ENCODE measurements at places on chromosomes 2 and 18.

DNA sequence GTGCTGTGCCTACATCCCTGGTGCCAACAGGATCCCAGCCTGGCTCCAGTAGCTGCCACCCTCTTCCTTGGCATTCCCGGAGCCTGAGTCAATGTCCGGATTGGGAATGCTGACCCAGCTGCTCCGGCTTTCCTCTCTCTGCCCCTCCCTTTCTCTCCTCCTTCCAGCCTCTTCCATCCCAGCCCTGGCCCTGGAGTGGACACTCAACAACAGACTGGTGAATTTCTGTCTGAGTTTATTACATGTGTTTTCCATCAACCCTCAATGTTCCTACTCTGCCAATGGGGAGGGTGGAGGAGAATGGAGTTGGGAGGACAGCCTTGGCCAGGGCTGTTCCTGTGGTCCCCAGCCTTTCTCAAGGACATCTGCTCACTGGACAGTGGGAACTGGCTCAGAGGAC, 917 bp upstream of the PRKAG3 start:
- no peak for DNase-seq

DNA sequence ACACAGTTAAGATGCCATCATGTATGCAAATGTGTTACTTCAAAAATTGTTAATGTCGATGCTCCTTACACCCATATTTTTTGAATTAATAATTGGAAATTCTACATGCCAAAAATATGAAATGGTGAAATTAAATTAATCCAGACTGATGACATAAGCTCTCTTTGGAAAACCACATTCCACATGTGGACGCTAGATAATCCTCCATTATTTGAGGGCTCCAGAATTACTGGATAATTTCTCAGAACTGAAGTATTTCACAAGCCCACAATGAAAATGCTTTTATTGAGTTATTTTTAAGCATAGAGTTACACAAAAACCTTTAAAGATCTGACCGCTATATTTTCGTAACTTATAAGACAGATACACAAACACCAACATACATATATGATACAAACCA, 47.8 kb downstream of the FARSB start:
- peak; percentile 11 for DNase-seq

DNA sequence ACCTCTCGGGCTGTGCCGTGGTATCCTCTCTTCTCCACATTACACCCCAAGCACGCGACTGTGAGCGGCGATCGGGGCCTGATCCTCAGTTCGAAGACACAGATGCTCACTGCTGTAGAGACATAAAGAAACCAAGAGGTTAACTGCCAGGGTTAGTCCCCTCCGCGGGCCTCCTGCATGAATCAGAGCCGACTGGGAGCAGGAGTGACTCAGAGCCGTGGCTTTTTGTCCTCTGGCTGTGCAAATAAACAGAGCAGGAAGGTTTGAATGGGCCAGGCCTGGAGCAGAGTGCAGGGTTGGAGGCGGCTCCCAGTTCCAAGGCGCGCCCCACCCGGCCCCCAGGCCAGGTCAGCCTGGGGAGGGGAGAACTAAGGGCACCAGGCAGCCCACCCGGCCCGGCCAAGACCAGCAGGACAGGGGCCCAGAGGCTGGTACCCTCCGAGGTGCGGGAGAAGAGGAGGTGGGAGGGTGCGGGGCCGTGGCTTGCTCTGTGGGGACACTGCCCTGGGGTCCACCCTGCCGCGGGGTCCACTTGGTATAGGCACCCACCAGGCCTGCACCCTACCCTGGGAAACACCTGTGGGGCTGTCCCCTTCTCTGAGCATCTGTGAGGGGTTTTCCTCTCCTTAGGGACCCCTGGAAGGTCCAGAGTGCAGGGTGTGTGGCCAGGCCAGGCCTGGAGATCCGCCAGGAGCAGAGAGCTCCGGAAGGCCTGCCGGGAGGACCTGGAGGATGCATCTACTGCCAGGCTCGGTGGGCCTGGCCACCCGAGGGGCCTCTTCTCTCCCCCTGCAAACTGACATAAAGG, 16.5 kb downstream of the TWIST2 start:
- DNase-seq, result no peak

DNA sequence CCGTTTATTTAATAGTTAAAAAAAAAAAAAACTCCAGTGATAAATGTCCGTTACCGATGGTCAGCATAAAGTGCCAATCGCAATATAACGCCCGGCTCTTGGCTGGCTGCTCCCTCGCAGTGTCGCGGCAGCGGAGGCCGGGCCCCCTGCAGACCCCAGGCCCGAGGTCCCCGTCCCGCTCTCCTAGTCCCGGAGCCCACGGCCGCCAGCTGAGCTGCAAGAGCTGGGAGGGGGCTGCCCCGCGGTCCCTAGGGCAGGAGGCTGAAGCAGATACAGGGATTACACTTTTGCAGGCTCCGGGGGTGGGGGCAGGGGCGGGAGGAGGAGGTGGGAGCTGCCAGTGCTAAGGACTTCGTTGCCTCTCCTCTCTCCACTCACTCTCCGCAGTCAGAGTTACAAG, 6.9 kb downstream of the OSR1 start:
- DNase-seq, result no peak

GRCh38 chr2:99472600-99472960, 17.2 kb downstream of the REV1 start:
- DNase-seq, result no peak

DNA sequence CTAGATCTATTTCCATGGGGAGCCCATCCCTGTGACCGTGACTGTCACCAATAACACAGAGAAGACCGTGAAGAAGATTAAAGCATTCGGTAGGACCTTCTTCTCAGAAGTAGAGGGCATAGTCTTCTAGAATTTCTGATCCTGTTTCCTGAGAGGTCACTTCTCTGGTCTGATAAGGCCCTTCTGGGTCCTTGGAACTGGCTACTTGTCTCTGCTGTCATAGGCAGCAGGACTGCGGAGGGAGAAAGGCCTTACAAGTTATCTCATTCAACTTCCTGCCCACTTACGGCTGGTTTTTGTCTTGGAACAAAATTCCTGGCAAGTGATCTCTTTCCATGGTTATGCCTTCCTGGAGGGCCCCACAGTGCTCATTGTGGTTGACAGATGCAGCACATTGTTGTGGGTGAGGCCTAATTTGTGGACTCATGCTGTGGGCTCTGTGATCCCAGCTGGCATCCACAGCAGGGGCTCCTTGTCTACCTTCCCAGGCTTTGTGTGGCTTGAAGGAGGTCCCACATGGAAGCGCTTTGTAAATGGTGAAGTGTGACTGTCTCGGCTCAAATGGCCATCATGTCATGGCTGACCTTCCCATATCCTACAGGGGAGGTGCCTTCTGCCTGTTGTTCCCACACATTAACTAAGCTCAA, 22.0 kb downstream of the SAG start:
- peak; percentile 33 for DNase-seq

GRCh38 chr2:88808652-88809051, 117.2 kb downstream of the RPIA start:
- no peak for DNase-seq

- no peak for DNase-seq
Observed at GRCh38 chr18:73696698-73697097, 450.9 kb downstream of the FBXO15 start.

GRCh38 chr2:165450156-165450555, 19.3 kb upstream of the CSRNP3 start:
- peak; percentile 45 for DNase-seq

GRCh38 chr18:25898965-25899364, 191.4 kb downstream of the SS18 start:
- DNase-seq, result no peak

DNA sequence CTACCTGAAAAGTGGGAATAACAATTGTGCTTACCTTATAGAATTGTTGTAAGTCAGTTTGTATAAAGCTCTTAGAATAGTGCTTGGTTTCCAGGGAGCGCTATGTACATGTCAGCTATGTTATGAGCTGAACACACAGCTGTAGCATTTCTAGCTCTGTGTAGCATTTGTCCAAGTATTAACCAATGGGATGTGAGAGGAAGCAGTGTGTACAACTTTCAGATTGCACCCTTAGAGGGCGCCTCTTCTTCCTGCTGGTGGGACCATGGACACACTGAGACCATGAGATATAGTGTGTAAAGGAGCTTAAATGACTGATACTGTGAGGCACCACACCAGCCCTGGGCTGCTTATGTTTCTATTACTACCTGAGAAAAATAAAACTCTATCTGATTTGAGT, 380.2 kb downstream of the LNPK start:
- DNase-seq, result peak; percentile 14

- DNase-seq, result peak; percentile 78
Observed at GRCh38 chr2:143205106-143205764, 76.0 kb downstream of the ARHGAP15 start.

GRCh38 chr2:124879640-124880039, 854.6 kb downstream of the CNTNAP5 start:
- no peak for DNase-seq

GRCh38 chr18:34643989-34644388, 66.1 kb upstream of the DTNA start:
- DNase-seq, result peak; percentile 24

DNA sequence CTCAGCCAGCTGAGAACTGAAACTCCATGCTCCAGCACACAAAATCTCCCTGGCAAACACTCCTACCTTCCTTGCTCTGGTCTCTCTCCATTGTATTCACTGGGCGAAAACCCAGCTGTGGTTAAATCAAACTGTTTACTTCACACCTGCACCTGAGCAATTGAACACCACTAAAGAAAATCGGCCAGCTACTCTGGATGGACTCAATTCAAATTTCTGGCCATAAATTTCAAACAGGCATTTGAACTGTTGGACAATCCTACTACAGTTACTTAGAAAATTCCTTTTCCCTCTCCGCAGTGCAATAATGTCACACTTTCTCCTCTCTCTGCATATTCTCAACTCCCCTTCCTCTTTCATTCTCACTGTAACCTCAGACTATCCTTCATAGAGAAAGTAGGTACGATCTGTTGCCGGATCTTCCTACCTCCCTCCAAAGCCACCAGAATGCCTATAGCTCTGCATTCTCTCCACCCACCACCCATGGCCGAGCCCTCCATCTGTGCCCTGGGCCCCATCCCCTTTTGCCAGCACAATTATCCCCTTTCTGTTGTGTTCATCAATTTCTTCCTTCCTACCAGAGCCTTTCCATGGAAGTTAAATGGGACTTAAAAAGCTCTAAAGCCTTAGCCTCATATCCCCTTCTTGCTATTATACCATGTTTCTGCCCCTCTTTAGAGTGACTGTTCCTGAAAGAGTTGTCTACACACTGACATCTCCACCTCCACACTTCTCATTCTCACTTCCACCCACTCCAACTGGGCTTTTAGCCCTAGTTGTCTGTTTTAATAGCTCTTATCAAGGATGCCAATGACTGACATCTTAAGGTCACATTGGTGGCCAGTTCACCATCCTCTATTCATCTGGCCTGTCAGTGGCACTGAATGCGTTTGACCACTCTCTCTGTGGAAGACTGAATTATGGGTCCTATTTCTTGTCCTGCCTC, 127.5 kb upstream of the SLC1A4 start:
- DNase-seq, result no peak

DNA sequence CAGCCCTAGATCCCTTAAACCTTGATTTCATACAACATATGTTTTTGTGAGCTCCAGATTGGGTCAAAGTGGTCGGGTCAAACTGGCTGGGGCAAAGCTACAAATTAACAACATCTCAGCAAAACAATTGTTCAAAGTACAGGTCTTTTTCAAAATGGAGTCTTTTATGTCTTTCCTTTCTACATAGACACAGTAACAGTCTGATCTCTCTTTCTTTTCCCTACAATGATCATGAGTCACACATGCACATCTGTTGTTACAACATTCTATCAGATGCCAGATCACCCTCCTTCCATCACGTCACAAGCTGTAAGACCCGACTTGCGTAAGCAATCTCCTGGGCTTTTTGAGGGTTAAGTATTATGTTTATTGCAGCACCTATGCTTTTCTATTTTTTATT, 55.1 kb downstream of the RHOB start:
- DNase-seq, result peak; percentile 49

DNA sequence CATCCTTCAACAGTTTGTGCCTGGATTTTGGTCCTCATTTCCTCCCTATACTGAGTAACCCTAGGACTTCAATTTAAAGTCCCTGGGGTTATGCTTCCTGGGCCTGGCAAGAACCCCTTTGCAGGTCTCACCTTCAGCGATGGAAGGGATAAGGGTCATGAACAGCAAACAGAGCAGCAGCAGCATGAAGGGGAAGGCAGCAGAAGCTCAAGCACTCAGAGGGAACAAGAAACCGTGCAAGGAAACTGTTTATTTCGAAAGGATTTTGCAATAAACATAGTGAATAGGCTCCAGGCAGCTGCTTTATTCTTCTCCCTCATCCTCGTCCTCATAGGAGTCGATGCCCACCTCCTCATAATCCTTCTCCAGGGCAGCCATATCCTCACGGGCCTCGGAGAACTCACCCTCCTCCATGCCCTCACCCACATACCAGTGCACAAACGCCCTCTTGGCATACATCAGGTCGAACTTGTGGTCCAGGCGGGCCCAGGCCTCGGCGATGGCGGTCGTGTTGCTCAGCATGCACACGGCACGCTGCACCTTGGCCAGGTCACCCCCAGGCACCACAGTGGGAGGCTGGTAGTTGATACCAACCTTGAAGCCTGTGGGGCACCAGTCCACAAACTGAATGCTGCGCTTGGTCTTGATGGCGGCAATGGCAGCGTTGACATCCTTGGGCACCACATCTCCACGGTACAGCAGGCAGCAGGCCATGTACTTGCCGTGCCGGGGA, 2.8 kb upstream of the TUBA4B start:
- peak; percentile 44 for DNase-seq

DNA sequence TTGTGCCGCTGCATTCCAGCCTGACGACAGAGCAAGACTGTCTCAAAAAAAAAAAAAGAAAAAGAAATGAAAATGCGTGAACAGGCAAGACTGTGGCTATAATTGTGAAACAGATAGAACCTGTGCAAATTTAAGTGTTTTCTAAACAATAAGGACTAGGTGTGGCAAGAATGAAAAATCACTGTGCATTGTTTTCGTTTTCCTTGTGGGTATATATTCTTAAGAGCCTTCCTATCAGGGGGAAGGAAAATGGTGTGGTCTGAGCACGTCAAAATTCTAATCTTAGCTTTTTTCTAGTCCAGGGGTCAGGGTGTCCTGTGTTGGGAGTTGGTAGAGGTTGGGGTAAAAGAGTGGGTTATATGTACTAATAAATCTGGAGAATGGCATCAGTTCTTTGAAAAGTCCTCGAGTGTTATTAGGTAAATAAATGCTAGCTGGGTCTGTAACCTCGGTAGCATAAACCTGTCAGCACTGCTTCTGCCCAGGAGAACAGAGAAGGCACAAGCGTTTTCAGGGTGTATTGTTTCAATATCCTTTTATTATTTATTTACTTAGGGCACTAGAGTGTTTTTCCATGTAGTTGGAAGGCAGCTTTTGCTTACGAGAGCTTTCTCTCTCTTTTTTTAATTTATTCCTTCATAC, 11.6 kb downstream of the ATP6V1C2 start:
- DNase-seq, result no peak

DNA sequence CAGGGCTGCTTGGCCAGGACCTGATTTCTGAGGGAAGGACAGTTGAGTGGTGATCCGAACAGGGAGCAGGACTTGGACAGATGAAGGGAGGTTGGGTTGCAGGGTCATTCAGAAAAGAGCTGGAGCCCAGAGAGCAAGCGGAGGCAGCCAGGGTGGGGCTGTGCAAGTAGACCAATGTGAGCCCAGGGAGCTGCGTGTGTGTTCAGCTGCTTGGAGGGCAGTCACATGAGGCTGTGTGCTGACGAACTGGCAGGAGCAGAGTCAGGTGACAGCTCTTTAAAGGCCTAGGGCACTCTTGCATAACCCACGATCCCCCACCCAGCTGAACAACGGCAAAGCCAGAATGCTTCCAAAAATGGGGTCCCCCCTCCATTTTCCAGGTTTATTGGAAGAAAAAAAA, 4.6 kb upstream of the MLPH start:
- peak; percentile 73 for DNase-seq

GRCh38 chr2:126946318-126947102, 47.8 kb downstream of the TEX51 start:
- no peak for DNase-seq

Data from hematopoietic multipotent progenitor cell treated with erythropoietin and hydrocortisone succinate and interleukin-3 and kit ligand, for 4 days (in vitro differentiated cells).